Activated T-cell treated with anti-CD3 and anti-CD28 coated beads, Interleukin-2, amount 50 U/mL, for 4 hours (primary cell): ENCODE measurements at places on chromosomes 7 and 10. TPM values are rescaled to one million over a fixed set of nuclear protein-coding genes. Genes with fewer than 3 reads are reported as not detected.

- no peak for DNase-seq
Observed at GRCh38 chr10:129946859-129947258, 17.2 kb downstream of the EBF3 start.

- no peak for DNase-seq
Observed at GRCh38 chr7:47153576-47153975, 428.3 kb downstream of the TNS3 start.

DNA sequence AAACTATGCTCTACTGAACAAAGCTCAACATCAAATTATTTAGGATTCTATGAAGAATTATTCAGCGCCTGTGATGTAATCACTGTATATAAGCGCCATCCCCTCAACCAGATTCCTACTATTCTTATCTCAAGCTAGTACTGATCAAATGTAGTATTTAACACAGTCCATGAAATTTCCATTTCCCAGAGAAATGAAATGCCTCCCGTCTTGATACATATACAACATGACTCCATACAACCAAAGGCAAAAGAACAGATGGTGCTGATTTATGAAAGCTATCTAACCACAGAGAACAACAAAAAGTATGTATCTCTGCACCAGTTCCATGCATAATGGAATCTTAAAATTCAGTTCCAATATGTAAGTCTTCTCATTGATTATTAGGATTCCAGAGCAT lies 406.1 kb downstream of the PARD3 start:
- DNase-seq = no peak

- DNase-seq = no peak
Observed at GRCh38 chr10:80632742-80633141, 95.0 kb downstream of the SH2D4B start.

- no peak for DNase-seq
Observed at GRCh38 chr7:45296748-45297147, 139.2 kb downstream of the RAMP3 start.

DNA sequence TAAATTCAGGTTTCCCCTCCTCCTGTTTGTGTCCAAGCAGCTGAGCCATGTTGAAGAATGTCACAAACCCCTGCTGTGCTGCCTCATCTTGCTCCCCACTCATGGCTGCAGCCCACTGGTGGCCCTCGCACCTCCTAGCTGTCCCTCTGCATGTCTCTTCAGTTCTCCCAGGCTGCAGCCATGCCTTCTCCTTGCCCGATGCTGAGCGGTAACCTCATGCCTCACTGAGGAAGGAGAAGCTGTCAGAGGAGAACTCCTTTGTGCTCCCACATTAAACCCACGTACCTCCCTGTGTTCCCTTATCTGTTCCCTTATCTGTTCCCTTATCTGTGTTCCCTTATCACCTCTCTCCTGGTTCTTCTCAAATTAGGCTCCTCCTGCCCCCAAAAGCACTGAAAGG lies 10.3 kb upstream of the FRMPD2 start:
- DNase-seq = no peak

- DNase-seq = no peak
Observed at GRCh38 chr10:123327896-123328295, 173.7 kb downstream of the BUB3 start.

DNA sequence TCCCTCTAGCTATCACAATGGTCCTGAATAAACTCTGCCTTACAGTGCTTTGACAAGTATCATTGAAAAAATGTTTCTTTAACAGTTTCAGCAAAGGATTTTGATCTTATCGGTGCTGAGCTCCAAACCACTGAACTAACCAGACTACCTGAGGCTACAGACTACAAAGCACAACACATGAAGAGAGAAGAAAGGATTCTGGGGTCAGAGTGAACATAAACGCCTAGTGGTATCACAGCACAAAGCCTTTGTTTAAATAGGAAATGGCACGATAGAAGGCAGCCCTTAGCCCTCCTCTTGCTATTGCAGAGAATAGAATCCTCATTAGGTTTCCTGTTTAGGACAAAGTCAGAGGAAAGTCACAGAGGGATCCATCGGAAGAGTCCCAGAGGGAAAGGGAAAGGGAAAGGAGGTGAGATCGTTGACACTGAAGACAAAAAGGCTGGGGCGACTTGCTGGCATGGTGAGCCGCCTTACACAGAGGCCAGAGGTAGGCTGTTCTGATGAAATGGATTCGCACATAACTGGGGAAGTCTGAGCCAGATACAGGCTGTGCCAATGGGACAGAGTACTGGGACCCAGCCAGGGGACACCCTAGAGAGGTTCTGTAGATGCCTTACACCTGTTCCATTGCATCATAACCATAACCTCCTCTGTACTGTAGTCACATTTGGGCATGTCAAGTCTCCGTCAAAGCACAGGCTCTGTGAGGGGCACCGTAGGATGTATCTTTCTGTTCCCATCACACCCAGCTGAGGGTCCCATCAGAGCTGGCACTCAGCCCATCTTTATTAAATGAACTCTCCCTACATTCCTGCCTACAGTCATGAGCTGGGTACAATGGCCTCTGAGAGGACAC lies 71.5 kb downstream of the XPNPEP1 start:
- no peak for DNase-seq

GRCh38 chr7:92609921-92610518 lies 19.8 kb upstream of the FAM133B start:
- no peak for DNase-seq

GRCh38 chr7:15335390-15335789 lies 226.4 kb downstream of the AGMO start:
- no peak for DNase-seq

SORBS1 gene
- 0.38 TPM for total RNA-seq

HTR5A gene
- total RNA-seq = not detected

DNA sequence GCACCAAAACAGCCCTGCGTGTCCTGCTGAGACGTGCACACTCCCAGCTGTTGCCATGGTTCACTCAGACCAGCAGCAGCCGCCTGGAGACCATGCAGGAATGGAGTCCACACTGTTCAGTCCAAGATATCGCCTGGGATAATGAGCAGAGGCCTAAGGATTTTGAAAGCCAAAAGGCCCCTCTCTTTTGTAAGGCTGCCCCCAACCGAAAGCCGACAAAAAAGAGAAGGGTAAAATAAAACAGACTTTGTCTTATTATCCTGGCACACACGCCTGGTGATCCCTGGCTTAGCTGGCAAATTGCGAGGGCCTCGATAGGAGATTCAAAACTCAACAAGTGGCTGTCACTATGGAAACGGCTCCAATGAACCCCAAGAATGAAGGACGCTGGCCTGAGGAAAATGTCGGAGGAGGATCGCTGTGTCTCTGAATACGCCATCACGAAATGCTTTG lies 263.6 kb downstream of the SKIDA1 start:
- DNase-seq = no peak

- DNase-seq = peak; percentile 45
Observed at GRCh38 chr10:45418849-45419675, 45.0 kb downstream of the ALOX5 start.

ZNF365 gene
- total RNA-seq = 1.3 TPM

DNA sequence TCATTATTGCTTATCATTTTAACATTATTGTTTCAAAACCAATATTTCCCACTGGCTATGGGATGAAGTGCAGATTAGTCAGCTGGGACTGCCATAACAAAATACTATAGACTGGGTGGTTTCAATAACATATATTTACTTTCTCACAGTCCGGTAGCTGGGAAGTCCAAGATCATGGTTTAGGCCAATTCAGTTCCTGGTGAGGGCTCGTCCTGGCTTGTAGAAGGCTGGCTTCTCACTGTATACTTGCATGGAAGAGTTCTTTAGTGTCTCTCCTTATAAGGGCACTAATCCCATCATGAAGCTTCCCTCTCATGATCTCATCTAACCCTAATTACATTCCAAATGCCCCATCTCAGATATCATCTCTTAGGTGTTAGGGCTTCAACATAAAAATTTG lies 101.3 kb downstream of the CHRM2 start:
- DNase-seq = no peak

IDI1 gene
- total RNA-seq = 38.9 TPM

LRGUK gene
- total RNA-seq = not detected

- DNase-seq = no peak
Observed at GRCh38 chr10:104351061-104351702, 2.5 kb upstream of the CFAP58 start.

- DNase-seq = no peak
Observed at GRCh38 chr10:11437391-11438142, 173.9 kb downstream of the USP6NL start.

DNA sequence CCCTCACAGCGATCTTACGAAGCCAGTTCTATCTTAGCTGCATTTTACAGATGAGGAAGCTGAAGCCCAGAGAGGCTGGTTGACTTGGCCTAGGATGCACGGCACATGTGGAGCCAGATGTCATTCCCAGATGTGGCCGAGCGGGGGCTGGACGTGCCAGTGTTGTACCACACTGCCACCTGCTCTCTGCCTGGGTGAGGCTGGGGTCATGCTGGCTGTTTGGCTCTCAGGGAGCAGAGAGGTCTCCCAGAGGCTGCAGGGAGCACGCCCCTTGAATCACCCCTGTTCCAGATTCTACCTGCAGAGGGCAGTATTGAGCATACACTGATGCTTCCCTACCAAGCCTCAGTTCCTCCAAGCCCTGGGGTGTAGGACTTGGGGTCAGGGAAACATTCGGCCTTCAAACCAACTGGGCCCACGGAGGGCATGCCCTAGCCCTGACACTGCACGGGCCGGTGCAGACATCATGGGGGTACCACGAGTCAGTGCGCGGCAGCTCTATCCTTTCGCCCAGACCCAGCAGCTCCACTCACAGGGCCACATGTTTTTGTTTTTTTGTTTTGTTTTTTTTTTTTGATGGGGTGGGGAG lies 3.8 kb upstream of the GTF2IRD1 start:
- DNase-seq = peak; percentile 73
